ENCODE measurements at places on chromosomes 1 and 21. TPM values are rescaled to one million over a fixed set of nuclear protein-coding genes. Genes with fewer than 3 reads are reported as not detected.

CHIA gene
- not detected for total RNA-seq

SMPDL3B gene
- not detected for total RNA-seq

CLEC20A gene
- total RNA-seq: not detected

ERG gene
- total RNA-seq: 25.8 TPM

DNA sequence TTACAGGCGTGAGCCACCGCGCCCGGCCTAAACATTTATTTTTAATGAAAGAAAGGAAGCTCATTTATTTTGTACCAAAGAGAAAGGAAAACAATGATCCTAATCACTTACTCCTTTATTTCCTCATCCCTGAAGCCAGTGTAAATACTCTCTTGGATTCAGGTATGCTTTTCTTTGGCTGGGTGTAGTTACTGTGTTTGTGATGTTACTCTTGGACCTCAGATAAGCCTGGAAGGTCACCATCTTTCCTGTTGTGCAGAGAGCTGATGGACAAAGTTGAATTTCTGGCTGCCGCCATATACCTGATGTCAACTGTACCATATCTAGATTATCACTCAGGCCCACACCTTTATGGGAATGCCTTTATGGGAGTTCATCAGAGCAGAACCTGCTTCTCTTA lies 35.4 kb upstream of the FOXE3 start:
- no peak for DNase-seq

DNA sequence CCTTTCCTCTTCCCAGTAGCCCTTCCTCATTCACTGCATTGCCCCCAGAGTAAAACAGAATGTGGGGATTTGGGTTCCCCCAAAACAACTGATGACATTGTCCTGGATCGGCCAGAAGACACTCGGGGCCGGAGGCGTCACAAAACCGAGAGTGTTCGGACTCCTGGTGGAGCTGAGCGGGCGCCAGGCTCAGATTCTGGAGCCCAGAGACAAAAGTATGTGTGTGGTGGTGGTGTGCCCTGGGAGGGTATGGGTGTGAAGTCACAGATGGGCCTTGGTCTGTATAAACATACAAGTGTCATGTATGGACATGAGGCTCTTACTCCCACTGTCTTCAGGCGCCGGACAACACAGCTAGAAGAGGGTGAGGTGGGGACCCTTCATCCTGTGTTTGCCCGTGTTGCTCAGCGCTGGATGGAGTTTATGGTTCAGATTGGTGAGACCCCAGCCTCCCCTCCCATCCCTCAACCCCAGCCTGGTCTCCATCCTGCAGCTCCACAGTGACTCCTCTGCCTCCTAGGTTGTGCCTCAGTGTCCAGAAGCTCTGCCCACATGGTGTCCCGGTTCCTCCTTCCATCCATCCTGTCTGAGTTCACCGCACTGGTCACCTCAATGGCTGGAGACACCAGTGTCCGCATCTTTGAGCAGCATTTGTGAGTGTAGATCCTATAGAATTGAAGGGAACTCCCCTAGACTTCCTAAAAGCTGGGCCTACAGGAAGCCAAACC lies 12.4 kb downstream of the HYI start:
- peak; percentile 48 for DNase-seq

DNA sequence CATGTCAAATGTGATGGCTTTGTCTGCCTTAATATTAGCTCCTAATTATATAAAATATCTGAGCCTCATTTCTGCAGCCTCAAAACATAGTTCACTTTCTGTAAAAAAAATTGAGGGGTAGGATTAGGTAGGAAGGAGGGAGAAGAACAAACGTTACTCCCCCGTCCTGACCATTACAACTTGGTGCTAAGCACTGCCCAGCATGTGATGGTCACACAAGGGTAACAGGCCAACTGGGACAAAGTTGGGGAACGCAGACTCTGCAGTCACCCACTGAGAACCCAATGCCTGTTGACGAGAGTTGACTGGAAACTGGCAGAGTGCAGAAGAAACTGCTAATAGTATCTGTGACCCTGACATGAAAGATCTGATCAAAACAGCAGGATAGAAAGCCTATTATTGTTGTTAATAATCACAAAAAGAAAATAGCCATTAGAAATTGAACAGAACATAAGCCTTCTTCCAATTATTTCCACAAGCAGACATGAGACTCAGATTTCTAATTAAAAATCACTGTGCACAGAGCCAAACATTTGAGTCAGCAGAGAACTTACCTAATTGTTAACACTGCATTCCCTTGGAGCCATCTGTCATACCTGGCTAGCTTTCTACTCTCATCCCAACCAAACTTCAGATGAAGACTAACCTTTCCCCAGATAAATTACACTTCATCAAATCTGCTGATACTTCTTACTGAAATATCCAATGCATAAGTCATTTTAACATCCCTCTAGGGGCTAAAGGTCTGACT lies 5.5 kb downstream of the SORT1 start:
- no peak for DNase-seq

GRCh38 chr1:82634266-82634665 lies 833.5 kb downstream of the ADGRL2 start:
- DNase-seq: no peak

DNA sequence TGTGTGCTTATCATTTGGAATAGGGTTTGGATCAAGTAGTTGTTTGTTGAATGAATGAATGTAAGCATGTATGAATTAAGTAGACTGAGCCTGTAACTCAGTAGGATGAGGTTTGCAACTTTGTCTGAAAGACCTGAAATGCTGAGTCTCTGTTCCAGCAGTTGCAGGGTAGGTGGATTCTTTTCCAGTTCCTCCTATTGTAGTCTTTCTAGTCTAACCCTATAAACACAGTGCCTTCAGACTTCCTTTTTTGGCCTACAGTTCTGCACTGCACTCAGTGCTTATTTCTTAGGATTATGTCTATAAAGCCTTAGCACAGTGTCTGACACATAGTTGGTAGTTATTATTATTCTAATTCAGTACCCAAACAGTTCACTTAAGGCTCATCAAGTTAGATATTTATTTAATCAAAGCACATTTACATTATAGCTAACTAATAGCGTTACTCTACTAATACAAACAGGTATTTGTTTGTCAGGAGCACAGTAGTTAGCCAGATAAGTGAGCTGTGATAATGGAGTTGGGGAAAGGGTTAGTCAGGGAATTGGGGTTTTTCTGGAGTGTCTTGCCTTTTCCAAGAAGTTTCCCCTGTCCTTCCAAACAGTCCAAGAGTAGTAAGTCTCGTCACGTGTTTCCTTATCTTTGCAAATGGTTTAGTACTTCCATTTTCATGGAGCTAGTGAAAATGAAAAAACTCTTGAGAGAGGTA lies 45.0 kb downstream of the ABCD3 start:
- no peak for DNase-seq

DNA sequence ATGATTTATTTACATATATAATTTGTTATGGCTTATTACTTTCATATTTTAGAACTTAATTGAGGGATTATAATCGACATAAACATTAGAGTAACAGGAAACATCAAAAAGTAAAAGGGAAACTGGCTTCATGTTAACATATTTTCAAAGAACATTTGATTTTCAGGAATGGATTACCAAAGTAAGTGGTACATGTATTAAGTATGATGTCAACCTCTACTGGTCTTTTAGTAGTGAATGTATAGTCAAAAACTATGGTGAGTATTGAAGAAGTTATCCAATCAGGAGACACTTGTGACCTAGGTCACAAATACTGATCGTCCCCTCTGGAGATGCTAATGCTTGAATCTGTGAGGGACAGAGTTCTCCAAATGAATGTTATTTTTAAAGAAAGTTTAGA lies 768.9 kb upstream of the ADGRL4 start:
- no peak for DNase-seq
